Stimulated activated CD8-positive, alpha-beta memory T cell treated with anti-CD3 and anti-CD28 coated beads, Interleukin-4, amount 100 ng/mL, for 1 hour (primary cell): ENCODE measurements at places on chromosomes 7 and 10.

DNA sequence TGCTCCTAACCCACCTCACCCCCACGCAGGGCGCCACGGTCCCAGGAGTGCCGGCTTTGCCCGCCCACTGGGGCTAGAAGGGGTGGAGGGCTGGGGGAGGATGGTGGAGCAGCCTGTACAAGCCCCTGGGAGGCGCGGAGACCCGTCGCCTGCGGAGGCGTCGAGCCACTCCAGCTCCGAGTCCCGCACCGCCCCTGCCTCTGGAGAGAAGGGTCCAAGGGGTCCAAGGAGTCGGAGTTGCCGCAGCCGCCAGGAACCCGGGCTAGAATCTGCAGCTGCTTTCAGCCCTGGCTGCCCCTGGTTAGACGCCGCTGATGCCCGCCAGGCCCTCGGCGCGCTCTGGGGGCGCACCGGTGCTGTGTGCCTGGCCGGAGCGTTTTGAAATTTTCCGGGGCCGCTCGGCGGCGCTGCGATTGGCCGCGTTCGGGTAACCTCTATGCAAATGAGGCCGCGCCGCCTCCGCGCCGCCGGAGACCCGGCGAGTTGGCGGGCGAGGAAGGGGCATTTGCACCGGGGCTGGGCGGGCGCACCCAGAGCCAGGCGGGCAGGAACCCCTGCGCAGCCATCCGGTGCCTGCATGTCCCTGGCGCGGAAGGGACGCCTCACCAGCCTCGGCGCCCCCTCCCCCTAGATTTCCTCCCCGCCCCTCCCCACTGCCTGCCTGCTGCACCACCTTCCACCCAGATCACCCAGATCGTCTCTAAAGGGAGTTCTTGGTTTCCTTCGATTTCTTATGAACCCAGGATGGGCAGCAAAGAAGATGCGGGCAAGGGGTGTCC, at the start of gene HMX2:
HMX2 (plus strand) TSS at position 502 of the 779 bp plus-strand sequence; CDS start at position 745, 243 bp downstream.
- no peak for DNase-seq

- no peak for DNase-seq
Observed at GRCh38 chr10:84267503-84268126, 22.8 kb downstream of the RGR start.

GRCh38 chr7:140349144-140349771, 49.1 kb downstream of the SLC37A3 start:
- no peak for DNase-seq

DNA sequence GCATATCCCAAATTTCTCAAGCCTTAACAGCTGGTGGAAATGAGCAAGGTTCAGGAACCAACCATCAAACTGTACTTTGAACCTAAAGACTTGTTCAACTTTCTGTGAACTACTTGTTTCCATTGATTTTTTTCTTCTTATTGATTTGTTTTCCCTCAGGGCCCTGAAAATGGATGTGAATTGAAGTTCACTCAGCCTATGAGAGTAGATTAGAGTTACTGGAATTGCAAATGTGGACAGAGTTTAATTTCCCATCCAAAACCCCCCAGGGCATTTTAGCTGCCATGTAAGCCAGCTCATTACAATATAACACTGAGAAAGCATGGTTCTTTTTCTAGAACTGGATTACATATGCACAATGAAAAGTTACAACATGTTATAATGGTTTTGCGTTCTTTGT, 1105.7 kb downstream of the REEP3 start:
- DNase-seq: no peak

DNA sequence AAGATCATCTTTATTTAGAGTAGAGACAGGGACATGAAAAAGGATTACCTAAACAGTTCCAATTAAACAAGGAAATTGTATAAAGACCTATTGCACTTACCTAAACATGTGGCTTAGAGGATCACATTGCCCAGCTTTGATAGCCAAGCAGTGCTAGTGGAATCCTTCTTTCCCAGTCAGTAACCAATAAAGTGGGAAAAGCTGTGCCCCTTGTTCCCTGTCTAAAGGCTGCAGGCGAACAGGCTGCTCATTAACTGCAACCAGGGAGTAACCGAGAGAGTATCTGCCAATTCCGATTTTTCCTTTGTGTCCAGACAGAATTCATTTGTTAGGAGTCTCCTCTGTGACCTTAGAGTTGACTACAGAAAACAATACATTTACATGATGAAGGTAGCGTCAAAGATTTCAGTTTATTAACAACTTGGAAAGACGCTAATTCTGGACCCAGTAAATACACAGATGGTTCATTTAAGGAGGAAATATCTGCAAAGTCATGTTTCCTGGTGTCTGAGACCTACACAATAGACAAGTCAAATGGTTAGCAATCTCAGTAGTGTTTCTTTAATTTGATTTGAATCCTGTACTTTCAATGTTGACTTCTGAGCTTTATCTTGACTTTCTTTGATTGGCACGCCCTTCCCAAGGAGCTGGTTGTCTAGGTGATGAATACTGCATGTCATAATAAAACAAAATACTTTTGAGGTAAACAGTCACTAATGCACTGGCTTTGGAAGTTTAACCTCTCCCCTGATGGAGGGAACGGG, 57.3 kb upstream of the MET start:
- no peak for DNase-seq

DNA sequence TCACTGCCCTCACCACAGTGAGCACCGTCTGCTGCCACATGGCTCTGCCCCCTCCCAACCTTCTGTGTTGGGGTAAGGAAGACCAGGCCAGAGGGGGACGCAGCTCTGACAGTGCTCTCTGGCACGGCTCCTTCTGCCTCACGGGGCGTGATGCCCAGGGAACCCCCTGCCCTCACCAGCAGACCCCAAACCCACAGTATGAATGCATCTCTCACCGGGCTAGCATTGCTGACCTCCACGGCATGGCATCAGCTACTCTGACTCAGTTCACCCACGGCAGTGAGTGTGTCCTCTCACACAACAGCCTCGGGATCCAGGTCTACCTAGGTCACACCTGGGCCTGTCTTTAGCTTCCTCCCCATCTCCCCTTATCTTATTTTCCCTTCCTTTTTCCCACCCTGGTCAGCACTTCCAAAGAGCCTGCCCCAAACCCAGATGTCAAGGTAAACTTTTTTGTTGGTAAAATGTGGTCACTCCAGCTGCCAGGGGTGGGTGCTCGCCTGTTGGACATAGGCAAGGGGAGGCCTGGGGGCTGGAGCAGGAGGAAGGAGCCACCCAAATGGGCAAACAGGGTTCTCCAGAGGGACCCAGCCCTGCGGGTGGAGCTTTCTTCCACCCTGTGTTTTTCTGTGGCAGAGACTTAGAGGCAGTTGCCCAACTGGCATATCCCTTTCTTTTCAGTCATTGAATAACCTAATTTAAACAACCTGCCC, 4.4 kb downstream of the CALML3 start:
- no peak for DNase-seq

DNA sequence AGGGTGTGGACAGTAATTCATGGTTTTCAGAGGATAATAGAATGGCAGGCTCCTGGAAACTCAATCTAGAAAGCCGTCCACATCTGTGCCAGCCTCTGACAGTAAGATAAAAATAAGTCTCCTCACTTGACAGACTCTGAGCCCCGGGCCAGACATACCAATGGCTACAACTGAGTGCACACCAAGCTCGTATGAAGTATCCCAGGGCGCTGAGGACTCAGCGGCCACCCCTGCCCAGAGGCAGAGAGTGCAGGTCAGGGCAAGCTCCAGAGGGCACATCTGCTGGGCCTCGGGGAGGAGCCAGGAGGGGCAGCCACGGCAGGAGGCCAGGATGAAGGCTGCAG, 262.8 kb upstream of the TCERG1L start:
- no peak for DNase-seq

- no peak for DNase-seq
Observed at GRCh38 chr10:17665747-17666146, 21.8 kb downstream of the STAM start.

DNA sequence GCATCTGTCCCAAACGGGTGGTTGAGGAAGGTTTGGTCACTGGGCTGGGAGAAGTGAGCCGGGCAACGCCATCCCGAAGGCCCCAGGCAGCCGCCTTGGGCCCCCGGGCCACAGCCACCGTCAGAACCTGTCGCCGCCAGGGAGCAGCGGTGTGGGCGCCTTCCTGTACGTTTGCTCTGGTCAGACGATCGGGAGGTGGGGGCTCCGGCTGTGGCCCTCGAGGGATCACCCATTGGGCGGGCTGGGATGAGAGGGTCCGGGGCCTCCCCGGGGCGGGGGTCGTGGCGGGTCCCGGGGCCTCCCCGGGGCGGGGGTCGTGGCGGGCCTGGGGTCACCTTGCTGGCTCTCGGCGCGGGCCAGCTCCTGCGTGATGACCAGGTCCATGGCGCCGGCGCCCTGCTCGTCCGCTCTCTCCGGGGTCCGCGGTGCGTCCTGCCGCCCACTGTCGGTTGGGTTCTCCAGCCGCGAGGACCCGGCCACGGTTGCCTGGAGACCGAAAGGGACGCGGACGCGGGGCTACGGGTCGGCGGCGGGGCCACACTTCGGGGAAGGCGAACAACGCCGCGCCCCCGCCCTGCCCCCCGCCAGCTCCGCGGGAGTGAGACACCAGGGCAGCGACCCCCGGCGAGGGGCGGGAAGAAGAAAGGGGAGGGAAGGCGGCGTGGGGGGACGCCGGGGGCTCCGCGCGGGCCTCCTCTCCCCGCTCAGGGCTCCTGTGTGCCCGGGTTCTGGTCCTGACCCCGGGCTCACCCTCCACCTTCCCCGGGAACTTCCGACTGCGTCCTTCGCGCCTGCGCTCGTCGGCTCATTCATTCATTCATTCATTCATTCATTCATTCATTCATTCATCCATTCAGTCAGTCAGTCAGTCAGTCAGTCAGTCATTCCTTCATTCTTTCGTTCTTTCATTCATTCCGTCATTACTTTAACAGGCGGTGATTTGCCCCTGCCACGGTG, at the start of gene CFAP46:
CFAP46 (minus strand) TSS at position 470 of the 957 bp plus-strand sequence; CDS start at position 384, 86 bp downstream.
- DNase-seq: no peak

- DNase-seq: no peak
Observed at GRCh38 chr7:40700653-40701421, 566.0 kb downstream of the SUGCT start.

DNA sequence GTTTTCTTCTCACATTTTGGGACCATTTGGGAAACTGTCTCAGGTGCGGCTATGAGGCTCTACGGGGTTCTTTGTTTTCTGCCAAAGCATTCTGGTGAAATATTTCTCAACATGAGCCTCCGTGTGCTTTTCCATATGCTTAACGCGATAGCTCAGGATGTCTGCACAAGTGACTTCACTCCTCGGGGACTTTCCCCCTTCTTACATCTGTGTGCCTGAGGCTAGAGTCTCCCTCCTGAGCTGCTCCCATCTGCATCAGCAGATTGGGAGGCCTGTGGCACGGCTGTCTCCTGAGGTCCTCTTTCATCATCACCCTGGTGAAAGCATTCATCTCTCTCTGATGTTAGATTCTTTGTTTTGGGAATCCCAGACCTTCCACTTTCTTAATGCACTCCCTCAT, 1190.9 kb downstream of the TYW1 start:
- DNase-seq: no peak

GRCh38 chr10:129056734-129057689, 410.0 kb upstream of the MGMT start:
- DNase-seq: no peak

DNA sequence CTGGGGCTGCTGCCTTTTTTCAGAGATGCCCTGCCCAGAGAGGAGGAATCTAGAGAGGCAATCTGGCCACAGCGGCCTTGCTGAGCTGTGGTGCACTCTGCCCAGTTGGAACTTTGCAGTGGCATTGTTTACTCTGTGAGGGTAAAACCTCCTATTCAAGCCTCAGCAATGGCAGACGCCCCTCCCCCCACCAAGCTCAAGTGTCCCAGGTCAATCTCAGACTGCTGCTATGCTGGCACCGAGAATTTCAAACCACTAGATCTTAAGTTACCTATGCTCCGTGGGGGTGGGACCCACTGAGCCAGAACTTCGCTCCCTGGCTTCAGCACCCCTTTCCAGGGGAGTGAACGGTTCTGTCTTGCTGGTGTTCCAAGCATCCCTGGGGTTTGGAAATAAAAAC, 77.2 kb downstream of the EXOC4 start:
- DNase-seq: no peak

- no peak for DNase-seq
Observed at GRCh38 chr7:137984181-137985041, 17.5 kb downstream of the CREB3L2 start.

DNA sequence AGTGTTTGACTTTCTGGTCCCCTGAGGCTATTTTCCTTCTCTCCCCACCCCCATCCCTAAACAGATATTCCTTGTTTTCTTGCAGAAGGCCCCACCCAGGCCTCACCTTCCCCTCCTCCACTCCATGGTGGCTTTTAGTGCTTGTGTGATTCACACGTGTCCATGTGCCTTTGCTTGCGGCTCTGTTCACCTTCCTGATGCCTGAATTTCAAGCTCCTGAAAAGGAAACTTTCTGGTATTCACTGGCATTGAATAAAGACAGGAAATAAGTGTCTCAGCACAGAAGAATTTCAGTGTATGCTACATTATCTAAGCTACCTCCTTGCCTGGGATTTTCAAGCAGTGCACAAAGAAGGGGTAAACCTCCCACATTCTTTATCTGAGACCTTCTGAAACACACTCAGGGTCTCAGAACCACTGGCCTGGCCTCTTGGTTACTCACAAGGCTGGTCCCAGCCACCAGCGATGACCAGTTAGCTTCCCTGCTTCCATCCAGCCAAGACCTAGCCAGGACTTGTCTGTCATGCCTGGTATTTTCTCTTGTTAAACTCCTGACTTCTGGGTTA, 17.2 kb upstream of the UBE2H start:
- no peak for DNase-seq

DNA sequence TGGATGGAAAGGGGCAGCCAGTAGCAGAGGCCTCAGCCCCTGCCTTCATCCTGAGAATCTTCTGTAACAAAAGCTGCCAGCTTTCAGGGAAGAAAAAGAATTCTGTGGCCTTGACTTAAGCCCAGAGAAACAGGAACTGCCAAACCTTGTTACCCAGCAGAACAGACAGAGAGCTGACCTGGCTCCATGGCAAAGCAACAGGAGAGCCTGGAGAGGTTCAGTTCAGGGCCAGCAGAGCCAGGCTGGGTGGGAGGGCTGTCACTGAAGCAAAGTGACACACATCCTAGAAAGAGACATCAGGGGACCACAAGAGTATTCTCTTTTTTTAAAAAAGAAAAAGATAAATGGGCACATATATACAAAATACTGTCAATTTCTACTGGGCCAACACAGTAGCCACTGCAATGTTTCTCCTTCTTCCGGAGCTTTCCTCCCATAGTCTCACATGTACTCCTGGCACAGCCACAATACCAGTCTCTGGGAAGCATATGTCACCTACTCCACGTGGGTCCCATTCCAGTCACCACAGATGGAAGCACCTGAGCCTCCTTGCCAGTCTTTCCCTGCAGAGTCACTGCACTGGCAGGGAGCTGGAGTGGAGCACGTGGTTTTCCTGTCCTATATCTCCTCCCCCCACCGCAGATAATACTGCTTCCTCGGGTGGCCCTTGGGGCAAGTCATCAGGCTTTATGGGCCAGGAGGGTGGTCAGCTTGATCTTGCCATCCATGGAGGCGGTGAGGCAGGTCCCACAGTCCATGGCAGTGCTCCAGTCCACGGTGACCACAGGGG, 15.2 kb upstream of the CYREN start:
- no peak for DNase-seq

DNA sequence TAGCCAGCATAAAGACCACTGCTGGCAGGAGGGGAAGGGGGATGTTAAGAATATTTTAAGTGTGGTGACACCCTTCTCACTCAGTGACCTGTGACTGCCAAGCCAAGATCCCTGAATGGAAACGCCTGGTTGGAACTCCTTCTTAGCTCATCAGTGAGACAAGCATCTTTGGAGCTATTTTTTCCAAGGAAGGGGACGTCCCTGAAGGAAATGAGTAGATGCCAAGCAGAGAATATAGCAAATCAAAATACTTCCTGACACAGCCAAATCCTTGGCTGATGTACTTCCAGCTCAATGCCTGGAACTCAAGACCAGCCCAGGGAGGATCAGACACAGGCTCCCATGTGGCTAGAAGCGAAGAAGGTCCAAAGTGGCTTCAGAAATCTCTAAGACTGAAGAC, 82.2 kb downstream of the SORBS1 start:
- no peak for DNase-seq
